Liver (tissue), 10 donors: ENCODE measurements at places on chromosomes 3 and 15. TPM values are rescaled to one million over a fixed set of nuclear protein-coding genes. Genes with fewer than 3 reads are reported as not detected.

C3orf85 gene
- 8.5 TPM for total RNA-seq

CASR gene
- 0.17 TPM for total RNA-seq

DNA sequence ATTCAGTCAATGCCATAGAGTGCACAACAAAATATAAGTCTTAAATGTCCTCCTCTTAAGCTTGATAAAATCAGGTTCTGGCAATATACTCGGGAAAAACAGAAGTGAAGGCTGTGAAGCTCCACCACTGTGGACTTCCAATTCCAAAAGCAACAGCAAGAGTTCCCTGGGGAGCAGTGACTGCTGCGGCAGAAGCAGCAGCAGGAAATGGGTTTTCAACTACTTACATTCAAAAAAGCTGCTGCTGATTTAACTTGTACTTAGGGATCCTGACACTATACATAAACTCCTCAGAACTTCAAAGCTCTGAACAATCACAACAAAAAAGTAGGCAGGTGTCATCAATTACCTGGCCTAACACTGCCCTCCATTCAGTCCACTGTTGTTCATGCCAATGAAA is 4.7 kb downstream of the CEP152 start:
- no peak for DNase-seq

- no peak for DNase-seq
Measured at GRCh38 chr3:15976524-15976923, 178.7 kb upstream of the ANKRD28 start.

- DNase-seq: no peak
Measured at GRCh38 chr3:84998545-84998944, 39.8 kb downstream of the CADM2 start.

DNA sequence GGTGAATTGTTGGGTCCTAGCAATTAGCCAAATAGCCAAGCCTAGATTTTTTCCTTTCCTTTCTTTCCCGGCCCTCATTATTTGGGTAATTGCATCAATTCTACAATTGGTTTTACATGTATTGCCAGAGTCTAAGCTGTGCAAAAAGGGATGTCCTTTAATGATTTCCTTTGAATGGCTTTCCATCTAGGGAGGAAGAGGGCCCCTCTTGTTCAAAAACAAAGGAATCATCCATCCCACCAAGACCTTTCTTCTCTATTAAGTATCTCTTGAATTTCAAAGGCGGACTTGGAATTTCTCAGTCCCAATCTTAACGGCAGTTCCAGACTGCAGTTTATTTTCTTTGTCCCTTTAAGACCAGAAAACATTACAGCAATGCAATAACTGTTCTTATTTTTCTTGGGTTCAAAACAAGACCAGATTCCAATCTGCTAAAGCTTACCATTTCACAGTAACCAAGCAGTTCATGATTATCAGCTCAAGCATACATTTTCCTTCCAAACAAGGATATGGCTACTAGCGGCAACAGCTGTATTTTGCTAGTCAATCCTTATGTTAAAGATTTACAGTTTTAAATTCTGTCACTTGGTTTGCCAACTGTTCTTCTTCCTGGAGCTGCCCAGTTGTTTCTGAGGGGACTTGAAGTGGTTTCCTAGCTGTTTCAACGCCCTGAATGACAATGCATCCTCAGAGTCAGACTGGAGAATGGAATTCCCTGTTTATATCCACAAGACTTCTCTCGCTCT is 91.4 kb upstream of the LRIG1 start:
- DNase-seq: no peak

GRCh38 chr3:194675680-194676079 is 3.7 kb upstream of the LSG1 start:
- no peak for DNase-seq
